ENCODE measurements at places on chromosomes 4 and X.

DNA sequence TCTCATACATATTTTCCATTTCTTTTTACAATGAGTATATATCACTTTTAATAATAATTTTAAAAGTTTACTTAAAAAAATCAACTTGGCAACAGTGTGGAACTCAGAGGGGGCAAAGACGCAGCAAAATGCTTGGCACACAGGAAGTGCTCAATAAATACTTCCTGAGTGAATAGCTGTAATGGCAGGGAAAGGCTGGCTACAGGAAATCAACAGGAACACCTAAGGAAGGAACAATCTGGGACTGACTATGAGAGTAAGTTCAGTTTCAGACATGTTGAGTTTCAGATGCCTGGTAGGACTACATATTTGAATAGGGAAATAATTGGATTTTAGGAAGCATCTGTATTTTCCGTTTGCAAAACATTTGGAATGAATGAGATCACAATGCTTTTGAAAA, 137.6 kb downstream of the SCLT1 start:
- DNase-seq = no peak

- DNase-seq = no peak
These were observed 1077.3 kb upstream of the PCDH10 start for GRCh38 chr4:132071815-132072214.

- DNase-seq = no peak
These were observed 78.0 kb downstream of the DMD start for GRCh38 chrX:33133320-33133719.

DNA sequence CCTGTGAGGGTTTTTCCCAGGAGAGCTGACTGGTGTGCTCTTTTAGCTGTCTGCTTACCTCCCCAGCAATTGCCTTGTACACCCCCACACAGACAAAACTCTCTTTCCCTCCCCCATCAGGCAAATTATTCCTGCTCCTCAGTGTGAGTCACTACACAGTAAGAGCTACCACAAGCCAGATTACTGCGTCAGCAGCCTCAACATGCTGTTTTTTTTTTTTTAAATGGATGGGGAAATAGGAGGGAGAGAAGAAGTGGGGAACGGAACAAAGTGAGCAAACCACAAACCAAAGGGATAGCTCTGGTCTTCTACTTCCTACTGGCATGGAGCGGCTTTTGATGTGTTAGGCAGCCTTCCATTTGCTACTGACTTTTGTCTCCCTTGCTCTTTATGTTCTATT, 107.5 kb upstream of the ACSL4 start:
- DNase-seq = peak; percentile 87

DNA sequence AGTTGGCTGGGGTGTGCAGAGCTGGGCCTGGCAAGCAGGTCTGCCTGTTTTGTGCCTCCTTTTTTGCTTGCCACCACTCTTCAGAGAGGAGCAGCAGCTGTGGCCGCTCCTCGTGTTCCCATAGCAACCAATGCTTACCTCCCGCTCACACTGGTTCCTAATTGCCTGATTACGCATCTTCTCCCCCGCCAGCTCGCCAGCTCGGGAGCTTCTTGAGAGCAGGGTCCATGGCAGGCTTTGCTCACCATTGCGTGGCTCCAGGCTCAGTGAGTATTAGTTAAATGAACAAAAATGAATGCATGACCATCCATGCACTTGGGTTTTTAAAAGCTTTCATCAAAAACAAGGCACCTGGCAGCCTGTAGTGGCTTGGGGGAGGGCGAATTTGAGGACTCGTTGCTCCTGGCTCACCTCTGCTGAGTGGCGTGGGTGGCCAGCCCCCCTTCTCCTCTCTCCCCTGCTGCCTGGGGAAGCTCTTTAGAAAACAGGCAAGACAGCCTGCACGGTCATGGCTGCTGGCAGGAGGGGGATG, 14.2 kb upstream of the PJA1 start:
- DNase-seq = peak; percentile 27

- peak; percentile 9 for DNase-seq
These were observed 76.1 kb downstream of the CHST7 start for GRCh38 chrX:46649421-46650260.

- DNase-seq = peak; percentile 60
These were observed 126.4 kb upstream of the GATB start for GRCh38 chr4:151887031-151887815.

- DNase-seq = no peak
These were observed 55.9 kb downstream of the STOX2 start for GRCh38 chr4:183960962-183961541.

DNA sequence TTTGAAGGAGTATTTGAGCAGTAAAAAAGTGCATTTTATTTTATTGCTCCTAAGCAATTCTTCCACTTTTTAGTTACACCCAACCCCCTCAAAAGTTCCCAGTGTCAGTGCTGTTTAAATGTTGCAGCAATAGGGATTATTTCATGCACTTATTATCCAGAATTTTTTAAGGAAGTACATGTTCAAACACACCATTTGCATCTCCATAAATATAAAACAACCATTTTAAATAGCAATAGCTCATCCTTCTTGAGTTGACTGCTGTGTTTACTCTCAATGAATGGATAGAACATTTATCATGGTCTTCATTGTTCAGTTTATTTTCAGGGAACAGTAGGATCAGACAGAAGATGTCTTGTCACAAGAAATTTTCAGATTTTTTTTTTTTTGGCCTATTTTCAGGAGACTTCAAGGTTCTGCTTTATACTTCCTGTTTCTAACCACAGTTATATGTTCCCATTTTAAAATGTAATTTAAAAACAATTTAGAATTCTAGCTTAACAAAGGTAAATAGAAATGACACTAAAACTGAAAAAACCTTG, 171.9 kb downstream of the TMA16 start:
- no peak for DNase-seq

GRCh38 chr4:37452952-37453280, 208.4 kb downstream of the NWD2 start:
- DNase-seq = peak; percentile 78

DNA sequence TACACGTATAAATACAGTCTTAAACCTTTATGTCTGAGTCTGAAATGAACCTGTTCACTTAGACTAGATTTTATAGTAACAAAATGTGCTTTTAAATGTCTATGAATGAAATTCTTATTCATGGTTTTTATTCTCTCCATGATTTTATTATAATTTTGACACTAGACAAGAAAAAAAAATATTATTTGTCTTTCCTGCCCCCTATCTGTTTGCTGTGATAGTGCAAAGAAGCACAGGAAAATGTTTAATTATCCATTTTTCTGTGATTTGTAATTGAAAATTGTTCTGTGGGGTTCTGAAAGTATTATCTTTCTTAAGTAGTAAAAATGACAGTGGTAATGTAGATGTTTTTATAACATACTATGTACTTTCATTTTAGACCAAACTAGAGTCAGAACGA, 52.0 kb downstream of the INTS6L start:
- no peak for DNase-seq

DNA sequence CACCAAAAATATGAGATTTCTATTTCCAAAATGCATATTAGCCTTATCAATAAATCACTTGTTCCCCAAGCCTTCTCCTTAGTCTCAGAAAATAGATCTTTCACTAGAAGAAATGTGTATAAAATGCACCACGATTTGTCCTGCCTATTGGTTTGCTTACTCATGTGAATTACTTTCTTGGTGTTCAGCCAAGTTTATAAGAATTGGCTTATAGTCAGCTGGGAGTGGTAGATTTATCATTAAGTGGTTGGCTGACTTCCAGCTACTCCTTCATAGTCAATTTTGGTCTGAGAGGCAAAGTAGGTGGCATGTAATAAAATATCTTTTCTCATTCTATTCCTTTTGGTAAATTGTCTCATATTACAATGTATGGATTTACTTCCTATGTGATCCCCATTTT, 1.3 kb downstream of the SULT1E1 start:
- no peak for DNase-seq

DNA sequence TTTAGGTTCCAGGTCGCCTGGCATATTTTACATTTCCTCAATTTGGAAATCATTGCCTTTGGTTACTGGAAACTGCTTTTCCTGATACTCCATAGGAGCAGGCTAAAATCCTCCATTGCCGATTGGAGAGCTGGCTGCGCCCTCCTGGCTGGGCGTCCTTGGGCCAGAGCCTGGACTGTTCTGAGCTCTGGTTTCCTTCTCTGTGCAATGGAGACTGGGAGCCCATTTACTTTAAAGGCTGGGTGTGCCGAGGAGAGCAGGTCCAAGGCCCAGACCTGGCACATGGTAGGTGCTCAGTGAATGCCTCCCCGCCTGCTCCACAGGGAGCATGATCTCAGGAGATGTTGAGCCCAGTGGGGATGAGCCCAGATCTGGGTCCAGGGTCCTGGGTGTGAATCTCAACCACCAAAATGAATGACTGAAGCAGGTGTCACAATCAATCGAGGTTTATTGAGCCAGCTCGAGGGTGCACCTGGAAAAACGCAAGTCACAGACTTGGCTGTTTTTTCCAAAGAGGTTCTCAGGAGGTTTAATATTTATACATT, 50.0 kb downstream of the EVC start:
- no peak for DNase-seq

- DNase-seq = no peak
These were observed 81.4 kb downstream of the PTPN13 start for GRCh38 chr4:86675548-86675947.

DNA sequence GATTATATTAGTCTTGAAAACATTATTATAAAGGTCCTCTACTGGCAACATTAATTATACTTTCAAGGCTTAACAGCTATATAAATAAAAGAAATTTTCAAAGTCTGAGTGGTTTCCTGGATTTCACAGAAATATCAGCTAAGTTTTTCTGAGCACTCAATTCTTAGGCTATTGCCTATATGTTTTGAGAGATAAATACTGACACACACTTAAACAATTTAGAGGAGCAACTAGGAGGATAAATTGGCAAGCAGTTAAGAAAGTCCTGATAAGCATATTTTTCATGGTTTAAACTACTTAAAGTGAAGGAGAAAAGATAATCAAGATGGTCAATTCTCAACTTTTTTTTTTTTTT, 2.7 kb upstream of the MGARP start:
- no peak for DNase-seq

DNA sequence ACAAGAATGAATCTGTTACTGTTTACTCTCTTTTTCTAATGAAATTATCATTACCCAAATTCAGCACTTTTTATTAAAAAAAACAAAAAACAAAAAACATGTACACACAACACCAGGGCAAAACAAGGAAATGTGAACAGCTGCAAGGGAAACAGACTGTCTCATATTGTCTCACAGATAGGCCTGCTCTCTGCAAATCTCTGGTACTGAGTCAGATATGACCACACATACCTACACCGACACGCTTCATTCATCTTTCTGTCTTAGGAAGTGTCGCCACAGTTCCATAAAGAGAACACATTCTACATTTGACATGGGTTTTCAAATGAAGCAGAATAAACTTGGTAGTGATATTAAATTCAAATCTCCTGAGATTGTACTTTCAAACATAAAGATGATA, 92.2 kb upstream of the GPR34 start:
- DNase-seq = no peak

GRCh38 chrX:31350808-31351074, 278.9 kb upstream of the FTHL17 start:
- DNase-seq = no peak

DNA sequence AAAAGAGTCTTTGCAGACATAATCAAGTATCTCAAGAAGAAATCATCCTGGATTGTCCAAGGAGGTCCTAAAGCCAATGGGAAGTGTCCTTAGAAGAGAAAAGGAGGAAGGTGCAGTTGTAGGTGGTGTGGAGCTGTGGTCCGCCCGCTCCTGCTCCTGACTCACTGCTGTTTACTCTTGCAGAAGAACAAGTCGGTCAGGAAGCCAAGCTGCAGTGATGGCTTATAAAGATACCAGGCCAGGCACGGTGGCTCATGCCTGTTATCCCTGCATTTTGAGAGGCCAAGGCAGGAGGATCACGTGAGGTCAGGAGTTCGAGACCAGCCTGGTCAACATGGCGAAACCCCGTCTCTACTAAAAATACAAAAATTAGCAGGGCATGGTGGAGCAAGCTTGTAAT, 66.4 kb upstream of the ATP6AP2 start:
- no peak for DNase-seq

- DNase-seq = no peak
These were observed 493.4 kb downstream of the ACTRT1 start for GRCh38 chrX:127558811-127559210.

DNA sequence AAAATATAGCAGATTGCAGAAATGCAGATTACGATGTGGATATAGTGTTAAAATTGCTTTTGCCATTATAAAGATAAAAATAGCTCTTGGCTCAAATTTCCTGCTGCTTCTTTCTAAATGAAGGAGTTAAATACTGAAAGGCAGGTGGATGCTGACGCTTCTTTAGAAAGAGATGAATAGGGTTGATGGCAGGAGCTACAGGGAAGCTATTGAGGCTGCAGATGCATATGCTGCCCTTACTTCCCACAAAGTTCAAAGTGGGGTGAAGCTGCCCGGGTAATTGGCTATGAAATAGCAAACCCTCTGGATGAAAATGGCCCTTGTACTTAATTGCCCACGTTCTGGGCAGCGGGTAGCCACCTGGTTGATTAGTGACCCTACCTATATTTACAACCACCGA, 379.5 kb downstream of the ZIC3 start:
- DNase-seq = no peak

GRCh38 chr4:15469402-15470127, at the start of gene CC2D2A:
Gene CC2D2A (plus strand): TSS chr4:15469882. CDS start chr4:15475933, 6,051 bp downstream.
- peak; percentile 35 for DNase-seq

DNA sequence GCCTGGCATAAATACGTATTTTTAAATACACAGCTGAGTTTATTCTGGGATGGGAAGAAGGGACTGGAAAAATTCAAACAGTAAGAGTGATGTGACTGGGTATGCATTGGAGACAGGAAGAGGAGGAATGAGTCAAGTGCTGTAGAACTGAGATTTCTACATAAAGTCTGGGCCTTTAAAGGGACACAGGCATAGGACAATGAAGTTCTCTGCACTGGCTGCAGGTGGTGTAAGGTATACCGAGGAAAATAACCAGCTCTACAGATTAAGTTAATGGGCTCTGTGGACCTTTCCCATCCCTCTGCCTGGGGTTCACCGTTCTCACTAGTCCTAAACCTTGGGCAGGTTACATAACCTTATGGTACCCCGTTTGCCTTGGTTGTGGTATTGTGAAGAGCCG, 68.7 kb downstream of the DHX15 start:
- DNase-seq = no peak

DNA sequence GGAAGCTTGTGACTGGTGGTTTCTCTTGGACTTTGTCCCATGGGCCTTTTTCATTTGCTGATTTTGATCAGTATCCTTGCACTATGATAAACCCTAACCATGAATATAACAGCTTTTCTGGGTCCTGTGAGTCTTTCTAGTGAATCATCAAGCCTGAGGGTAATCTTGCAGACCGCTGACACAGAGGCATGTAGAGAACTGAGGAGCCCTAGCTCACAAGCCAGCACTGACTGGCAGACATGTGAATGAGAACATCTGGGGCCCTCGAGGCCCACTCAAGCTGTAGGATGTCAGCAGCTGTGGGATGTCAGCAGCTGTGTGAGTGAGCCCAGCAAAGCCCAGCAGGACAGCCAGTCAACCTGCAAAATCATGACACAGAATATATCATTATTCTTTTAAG, 36.7 kb downstream of the HMGB3 start:
- peak; percentile 5 for DNase-seq

- DNase-seq = no peak
These were observed 668.2 kb upstream of the NDST4 start for GRCh38 chr4:115781528-115782146.

DNA sequence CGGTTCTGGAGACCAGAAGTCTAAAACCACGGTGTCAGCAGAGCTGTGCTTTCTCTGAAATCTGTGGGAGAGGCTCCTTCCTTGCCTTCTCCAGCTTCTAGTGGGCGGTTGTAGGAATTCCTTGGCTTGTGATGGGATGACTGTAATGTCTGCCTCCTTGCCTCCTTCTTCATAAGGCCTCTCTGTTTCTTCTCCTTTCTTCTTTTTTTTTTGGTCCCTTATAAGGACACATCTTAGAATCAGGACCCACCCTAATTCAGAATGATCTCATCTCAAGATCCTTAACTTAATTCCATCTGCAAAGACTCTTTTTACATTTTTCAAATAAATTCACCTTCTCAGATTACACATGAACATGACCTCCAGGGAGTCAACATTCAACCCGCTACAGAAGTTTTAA, 186.9 kb downstream of the STK32B start:
- peak; percentile 30 for DNase-seq
